Frontal cortex (tissue), 4 donors: ENCODE measurements at places on chromosomes 6 and 20. TPM values are rescaled to one million over a fixed set of nuclear protein-coding genes. Genes with fewer than 3 reads are reported as not detected.

SLC25A27 gene
- 30.2 TPM for total RNA-seq

RIMS4 gene
- total RNA-seq = 43.2 TPM

GPX5 gene
- total RNA-seq = not detected

FAM217B gene
- total RNA-seq = 32.6 TPM

SLA2 gene
- total RNA-seq = under 0.01 TPM

PAX1 gene
- total RNA-seq = not detected

DDR1 gene
- total RNA-seq = 106 TPM

FRK gene
- 0.41 TPM for total RNA-seq
